NCI-H1436 (cell line): ENCODE measurements at places on chromosomes 2 and 18.

- DNase-seq, result no peak
Observed at GRCh38 chr2:69798909-69799526, 30.4 kb upstream of the GMCL1 start.

DNA sequence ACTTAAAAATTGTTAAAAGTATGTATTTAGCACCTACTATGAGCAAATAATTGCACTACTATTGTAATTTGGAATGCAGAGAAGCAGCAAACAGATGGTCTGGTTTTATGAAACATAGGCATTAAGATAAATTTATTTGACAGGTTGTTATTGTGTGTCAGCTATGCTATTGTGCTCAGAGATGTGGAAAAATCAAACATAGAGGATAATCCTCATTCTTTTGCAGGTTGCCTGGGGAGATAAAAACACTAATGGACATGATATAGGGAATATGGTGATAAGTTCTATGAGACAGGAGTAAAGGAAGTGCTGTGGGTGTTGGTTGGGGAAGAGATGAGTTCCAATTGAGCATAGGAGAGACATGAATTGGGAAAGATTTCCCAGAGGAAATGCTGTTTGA is 71.3 kb downstream of the PPP1R1C start:
- DNase-seq, result no peak

DNA sequence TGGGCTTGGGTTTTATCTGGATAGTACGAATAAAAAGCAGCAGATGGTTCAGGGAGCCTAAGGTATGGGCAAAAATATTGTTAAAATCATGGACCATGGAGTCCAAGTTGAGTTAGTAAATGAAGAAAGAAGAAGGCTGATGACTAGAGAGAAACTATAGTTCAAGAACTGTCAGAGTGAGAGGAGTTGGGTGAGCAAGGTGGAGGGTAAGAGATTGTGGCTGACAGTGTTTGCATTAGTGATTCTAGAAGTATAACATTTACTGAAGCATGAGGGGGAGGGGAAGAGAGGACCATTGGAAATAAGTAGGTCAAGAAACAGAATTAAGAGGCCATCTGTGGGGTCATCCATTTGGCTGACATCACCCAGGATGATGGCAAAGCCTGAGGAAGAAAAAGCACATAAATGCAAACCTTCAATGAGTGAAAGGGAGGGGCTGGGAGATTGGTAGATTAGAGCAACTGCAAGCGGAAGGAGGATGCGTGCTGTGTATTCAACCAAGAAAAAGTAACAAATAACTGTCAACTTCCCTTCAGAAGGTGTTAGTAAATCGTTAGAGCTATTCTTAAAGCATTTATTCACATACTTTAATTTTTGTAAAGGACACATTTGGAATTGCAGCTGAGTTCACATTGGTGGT is 392.8 kb downstream of the TSN start:
- no peak for DNase-seq

GRCh38 chr2:142014536-142014935 is 116.3 kb downstream of the LRP1B start:
- no peak for DNase-seq

- DNase-seq, result no peak
Observed at GRCh38 chr2:236895497-236895896, 190.2 kb upstream of the COPS8 start.

DNA sequence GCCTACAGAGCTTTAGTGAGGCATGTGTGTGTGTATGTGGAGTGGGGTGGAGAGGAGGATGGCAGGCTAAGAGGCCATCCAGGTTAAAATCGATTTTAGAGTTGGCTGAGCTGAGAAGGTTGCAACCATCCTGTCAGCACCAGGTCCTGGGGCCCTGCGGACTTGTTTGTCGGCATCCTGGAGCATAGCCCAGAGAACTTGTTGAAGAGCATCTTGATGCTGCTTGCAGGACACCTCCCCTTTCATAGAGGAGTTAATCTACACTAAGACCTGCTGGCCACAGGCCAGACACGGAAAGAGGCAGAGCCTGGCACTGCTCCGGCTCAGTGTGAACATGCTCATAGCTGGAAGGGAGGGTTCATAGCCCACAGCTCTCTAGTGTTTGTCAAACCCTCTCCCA is 72.1 kb upstream of the RGPD5 start:
- DNase-seq, result no peak

- DNase-seq, result no peak
Observed at GRCh38 chr2:88560619-88561307, 66.5 kb downstream of the EIF2AK3 start.

- DNase-seq, result no peak
Observed at GRCh38 chr2:128032092-128032491, 4.2 kb upstream of the SAP130 start.

DNA sequence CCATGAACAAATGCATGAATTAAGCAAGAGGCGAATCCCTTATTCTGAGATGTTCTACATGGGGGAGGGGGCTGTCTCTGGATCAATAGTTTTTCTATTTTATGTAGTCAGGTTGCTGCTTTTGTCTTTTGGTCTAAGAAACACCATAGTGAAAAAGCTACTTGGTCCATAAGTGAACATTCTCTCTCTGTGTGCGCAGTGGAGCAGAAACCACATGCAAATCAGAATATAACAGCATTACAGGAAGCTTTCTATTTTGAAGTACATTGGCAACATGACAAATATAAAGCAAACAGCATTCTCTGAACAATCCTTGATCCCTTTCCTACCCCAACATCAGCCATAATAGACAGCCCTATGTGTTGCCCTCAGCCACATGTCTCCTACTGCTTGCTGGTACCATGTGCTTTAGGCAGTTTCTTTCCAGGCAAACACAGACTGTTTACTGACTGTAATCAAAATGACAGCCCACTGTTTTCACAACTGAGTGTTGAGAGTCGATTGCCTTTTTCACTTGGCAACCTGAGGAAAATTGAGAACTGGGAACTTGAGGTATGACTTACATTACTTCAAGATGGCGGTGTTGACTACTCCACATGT is 10.6 kb downstream of the SCN3A start:
- DNase-seq, result peak; percentile 41

DNA sequence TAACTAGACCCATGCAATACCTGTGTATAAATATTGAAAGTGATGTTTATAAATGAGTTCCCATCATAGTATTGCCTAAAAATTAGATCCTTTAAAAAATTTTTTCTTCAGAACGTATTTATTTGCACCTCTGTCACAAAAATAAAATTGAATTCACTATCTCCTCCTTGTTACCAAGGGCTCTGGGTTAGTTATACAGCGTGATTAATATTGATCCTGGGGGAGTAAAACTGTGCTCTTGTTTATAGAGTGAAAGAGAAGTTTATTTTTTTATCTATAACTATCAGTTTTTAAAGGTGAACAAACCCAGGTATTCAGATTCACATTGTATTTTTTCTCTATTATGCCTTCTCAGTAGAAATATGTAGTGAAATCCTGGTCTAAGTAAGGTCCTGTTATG is 458.5 kb downstream of the CPS1 start:
- DNase-seq, result no peak
